ENCODE measurements at places on chromosomes 1 and 21.

GRCh38 chr1:228514421-228514820 lies 27.2 kb downstream of the RNF187 start:
- DNase-seq: no peak

GRCh38 chr1:19636065-19636464 lies 8.0 kb upstream of the NBL1 start:
- no peak for DNase-seq

DNA sequence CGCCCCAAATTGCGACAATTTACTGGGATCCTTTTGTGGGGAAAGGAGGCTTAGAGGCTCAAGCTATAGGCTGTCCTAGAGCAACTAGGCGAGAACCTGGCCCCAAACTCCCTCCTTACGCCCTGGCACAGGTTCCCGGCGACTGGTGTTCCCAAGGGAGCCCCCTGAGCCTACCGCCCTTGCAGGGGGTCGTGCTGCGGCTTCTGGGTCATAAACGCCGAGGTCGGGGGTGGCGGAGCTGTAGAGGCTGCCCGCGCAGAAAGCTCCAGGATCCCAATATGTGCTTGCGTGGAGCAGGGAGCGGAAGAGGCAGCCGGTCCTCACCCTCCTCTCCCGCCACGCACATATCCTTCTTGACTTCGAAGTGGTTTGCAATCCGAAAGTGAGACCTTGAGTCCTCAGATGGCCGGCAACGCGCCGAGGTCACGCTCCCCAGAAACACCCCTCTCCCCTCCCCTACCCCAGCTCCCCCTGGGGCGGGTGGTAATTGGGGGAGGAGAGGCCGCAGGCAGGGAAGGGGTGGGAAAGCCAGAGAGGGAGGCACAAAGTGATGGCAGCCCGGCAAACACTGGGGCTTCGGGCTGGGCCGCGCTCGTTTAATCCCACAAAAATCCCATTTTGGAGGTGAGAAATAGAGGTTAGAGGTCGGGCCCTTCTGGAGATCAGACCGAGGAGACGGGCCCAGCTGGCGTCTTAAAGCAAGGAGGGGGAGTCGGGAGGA lies 6.2 kb downstream of the SIM2 start:
- no peak for DNase-seq

DNA sequence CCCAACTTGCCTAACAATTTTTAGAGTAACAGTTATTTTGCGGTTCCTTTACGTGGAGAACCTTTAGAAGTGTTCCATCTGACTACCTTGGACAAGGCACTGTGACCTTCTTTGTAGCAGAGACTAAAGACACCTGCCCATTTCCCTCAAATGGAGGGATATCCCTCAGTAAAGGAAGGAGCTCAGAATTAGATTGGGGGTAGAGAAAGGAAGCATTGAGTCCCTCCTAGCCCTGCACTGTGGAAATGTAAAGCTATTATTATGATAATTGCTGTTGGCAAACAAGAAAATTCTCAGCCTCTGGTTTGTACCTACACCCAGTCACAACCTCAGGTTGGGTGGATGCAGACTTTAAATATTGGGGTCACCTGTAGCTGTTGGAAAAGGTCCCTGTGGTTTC lies 72.6 kb upstream of the MACF1 start:
- DNase-seq: no peak

DNA sequence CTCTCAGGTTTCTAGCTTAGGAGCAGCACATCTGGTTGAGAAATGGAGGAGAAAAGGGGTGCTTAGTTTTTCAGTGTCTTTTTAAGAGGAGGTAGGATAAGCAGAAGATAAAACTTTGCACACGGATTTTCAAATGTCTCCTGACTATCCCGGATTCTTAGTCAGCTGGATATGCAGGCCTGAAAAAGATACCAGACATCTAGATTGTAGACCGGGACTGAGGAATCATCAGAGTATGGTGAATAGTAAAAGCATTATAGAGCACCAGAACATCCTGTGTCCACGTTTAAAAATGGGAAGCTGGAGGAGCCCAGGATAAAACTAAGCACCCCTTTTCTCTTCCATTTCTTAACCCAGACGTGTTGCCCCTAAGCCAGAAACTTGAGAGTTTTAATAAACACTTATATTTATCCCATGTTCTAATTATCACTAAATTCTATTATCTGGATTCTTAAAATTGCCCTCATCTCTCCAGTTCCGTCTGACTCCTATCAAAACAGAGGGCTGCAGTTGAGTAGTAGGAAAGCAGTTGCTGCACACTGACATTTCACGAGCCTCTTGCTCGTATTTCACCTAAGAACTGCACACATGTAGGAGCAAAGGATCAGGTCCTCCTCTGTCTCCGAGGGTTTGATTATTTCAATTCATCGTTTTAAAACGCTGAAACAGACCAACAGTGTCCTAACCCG lies 609 bp downstream of the PIGK start:
- DNase-seq: no peak

GRCh38 chr1:200919386-200919785 lies 24.7 kb downstream of the INAVA start:
- DNase-seq: no peak

GRCh38 chr1:92922356-92923035 lies 38.8 kb downstream of the DIPK1A start:
- DNase-seq: no peak

GRCh38 chr1:13487143-13487868 lies 26.5 kb downstream of the LRRC38 start:
- no peak for DNase-seq

DNA sequence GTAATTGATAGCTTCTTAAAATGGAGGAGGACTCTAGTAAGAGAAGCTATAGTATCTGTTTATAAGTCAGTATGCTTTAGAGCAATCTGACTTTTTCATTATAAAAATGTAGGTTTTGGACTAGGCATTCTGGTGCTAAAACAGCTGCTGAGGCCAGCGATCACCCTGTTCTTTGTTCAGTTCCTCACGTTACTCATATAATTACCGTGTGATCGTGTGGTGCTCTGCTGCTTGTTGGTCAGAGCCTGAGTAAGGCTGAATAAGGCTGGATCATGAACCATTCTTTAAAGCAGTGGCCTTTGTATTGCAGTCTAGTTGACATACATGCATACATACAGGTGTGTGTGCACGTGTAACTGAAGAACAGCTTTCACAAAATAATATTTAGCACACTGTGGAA lies 25.2 kb downstream of the CDC42 start:
- no peak for DNase-seq

GRCh38 chr1:109640285-109640865 lies 15.5 kb upstream of the GSTM4 start:
- DNase-seq: peak; percentile 84

DNA sequence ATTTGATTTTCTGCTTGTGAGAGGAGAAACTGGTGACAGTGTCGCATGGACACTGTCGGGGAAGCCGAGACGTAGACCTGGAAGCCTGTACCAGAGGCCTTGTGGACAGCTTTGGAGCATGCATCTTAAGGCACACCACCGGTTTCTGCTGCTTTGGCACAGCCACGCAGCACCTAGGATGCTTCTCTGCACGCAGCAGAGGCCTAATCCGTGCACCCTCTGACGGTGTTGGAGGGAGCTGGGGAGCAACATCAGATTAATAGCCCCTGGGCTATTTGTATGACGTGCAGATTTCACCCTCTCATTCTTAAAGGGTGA lies 30.3 kb downstream of the TEX35 start:
- no peak for DNase-seq
